ENCODE measurements at places on chromosomes 6 and 20. TPM values are rescaled to one million over a fixed set of nuclear protein-coding genes. Genes with fewer than 3 reads are reported as not detected.

Gene PI16
- total RNA-seq = not detected

GRCh38 chr6:108581932-108582475 is 21.3 kb downstream of the FOXO3 start:
- DNase-seq = no peak

DNA sequence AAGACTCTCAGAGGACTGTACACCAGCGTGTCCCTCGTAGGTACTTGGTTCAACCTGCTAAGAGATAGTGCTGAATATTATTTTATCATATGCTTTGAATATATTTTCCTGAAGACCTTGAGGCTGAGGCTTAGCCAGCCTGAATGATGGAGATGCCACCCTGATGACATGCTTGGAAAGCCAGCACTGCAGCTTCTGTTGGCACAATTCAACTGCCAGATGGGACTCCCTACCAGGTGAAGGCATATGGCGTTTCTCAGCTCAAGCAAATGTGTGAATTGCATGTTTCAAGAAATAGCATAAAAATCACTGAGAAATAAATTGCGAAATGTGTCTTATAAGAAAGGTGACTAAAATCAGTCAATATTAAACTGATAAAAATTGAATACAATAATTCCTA is 228.1 kb upstream of the CST7 start:
- no peak for DNase-seq

- no peak for DNase-seq
Measured at GRCh38 chr6:69792292-69792691, 4.5 kb downstream of the LMBRD1 start.

- DNase-seq = peak; percentile 36
Measured at GRCh38 chr6:138757136-138757535, 16.4 kb upstream of the CCDC28A start.

DNA sequence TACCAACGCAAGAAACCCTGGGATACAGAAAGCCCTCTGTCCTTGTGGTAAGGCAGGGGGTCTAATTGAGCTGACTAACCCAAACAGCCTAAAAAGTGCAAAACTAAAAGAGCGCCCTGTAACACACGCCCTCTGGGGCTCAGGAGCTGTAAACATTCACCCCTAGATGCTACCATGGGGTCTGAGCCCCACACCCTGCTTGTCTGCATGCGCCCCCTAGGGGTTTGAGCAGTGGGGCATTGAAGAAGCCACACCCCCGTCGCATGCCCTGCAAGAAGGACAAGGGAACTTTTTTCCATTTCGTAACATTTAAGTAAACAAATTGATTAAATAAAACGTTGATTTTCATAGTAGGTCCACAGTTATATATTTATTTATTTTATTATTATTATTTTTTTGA is 616.9 kb upstream of the MAN1A1 start:
- DNase-seq = no peak

DNA sequence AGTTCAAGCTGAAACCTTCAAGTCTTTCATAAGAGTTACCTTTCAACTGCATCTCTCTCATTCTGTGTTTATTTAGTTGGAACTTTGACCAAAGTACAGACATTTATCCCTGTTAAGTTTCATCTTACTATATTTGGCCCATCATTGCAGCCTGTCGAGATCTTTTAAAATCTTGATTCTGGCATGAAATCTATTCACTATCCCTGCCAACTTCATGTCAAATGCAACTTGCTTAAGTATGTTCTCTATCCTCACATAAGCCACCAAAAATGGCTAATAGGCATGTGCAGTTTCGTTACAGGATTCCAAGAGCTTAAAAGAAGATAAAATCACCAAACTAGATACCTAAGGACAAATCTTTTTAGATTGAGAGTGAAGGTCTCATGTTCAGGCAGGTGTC is 117.5 kb upstream of the KCNQ5 start:
- DNase-seq = no peak

GRCh38 chr6:128526152-128526914 is 5.9 kb upstream of the PTPRK start:
- DNase-seq = no peak

GRCh38 chr6:105318660-105319059 is 84.2 kb downstream of the PREP start:
- DNase-seq = peak; percentile 84

DNA sequence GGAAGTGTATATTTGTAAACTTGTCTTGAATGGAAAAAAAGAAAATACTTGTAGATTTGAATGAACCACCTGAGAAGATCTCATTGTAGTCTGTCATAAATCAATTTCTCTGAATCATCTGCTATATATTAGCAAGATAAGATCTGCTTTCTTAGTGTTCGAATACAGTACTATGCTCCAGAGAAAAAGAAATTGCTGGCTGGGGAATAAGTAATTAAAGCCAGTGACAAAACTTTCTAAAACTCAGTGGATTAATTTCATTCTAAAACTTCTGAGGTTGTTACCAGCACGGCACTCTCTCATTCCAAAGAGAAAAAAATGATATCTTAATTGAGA is 22.4 kb upstream of the MROH8 start:
- no peak for DNase-seq

- no peak for DNase-seq
Measured at GRCh38 chr20:38092260-38092857, 58.8 kb downstream of the RPRD1B start.

GRCh38 chr6:11228935-11229654 is 3.4 kb downstream of the NEDD9 start:
- no peak for DNase-seq

DNA sequence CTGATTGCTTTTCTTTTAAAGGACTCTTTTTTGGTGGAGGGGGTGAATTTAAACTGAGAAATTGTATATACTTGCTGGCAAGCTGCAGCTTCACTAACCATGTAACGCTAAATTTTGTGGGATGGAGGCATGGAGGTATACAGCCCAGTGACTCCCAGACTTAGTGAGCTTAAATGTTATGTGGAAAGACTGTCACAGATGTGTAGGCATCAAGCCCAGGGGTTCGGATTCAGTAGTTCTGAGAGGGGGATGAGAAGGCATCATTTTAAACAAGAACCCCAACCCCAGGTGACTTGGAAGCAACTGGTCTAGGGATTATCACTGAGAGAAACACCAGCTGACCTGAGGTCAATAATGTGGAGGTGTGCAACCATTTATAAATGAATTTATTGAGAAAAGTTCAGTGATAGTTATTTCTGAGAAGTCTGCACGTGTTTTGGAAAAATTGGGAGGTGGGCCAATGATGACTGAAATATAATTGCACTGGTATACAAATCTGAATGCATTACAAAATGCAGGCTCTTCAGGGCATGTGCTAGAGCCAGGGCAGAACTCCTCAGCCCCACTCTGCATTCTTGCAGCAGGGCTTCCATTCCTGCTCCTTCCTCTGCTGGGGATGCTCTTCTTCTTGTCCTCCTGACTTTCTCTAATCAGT is 26.9 kb downstream of the RFPL4B start:
- no peak for DNase-seq
